ENCODE measurements at places on chromosomes 11 and 22. TPM values are rescaled to one million over a fixed set of nuclear protein-coding genes. Genes with fewer than 3 reads are reported as not detected.

- DNase-seq = peak; percentile 57
Measured at GRCh38 chr22:35638410-35638809, 9.8 kb upstream of the APOL6 start.

The OR51I2 gene
- polyA plus RNA-seq = 0.09 TPM

GRCh38 chr22:30969532-30970355, 679 bp downstream of the TUG1 start:
- DNase-seq = peak; percentile 38

The APOA5 gene
- polyA plus RNA-seq = not detected

- DNase-seq = no peak
Measured at GRCh38 chr22:24968066-24968561, 15.6 kb downstream of the KIAA1671 start.

DNA sequence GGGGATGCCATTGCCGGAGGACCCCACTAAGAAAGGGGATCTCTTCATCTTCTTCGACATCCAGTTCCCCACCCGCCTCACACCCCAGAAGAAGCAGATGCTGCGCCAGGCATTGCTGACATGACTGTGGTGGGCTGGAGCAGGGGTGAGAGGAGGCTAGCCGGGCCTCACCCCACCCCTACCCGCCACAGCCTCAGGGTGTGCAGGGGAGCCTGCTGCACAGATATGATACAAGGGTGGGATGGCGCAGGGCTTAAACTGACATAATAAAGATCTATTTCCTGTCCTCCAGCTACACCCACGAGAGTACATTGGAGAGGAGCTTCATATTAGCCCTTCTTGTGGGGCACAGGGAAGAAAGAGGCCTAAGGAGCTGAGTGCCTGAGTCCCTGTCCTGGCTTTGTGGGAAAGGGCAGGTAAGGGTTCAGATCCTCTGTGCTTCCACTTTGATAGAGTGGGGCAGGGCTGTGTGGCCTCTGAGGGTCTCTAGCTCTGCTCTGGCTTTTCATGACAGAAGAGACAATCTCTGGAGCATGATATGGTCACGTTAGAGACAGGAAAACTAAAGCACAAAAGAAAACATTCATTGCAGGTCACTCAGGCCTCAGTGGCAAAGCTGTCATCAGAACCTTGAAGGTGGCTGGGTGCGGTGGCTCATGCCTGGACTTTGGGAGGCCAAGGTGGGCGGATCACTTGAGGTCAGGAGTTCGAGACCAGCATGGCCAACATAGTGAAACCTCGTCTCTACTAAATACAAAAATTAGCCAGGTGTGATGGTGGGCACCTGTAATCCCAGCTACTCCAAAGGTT, 12.4 kb downstream of the UCP2 start:
- DNase-seq = no peak

DNA sequence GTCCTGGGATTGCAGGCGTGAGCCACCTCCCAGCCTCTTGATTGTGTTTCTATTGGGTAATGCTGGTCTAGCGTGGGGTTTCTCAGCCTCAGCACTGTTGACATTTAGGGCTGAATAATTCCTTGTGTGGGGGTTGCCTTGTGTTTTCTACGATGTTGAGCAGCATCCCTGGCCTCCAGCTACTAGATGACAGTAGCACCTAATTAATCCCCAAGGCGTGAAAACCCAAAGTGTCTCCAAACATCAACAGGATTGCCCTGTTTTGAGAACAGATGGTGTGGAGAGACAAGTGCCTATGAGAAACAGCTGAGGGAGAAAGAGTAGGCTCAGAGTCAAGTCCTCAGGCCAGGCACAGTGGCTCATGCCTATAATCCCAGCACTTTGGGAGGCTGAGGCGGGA, 67.2 kb downstream of the SGSM1 start:
- DNase-seq = no peak

DNA sequence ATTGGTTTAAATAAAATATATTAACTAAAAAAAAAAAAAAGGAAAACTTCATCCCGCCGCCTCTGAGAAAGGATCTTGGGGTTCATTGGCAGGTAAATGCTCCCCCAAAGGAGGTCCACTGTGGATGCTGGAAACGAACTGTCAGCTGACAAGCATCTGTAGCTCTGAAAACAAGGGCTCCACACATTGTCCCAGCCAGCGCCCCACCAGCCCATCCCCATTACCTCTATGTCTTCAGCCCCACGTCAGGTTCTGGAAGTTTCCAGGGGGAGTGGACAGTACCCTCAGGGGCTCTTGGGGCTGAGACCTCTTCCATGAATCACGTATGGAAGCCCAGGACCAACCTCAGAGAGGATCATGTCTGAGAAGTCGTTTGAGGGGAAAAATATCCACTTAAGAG, 66.4 kb upstream of the WNT7B start:
- no peak for DNase-seq

- no peak for DNase-seq
Measured at GRCh38 chr11:102398297-102398696, 51.3 kb downstream of the BIRC2 start.

DNA sequence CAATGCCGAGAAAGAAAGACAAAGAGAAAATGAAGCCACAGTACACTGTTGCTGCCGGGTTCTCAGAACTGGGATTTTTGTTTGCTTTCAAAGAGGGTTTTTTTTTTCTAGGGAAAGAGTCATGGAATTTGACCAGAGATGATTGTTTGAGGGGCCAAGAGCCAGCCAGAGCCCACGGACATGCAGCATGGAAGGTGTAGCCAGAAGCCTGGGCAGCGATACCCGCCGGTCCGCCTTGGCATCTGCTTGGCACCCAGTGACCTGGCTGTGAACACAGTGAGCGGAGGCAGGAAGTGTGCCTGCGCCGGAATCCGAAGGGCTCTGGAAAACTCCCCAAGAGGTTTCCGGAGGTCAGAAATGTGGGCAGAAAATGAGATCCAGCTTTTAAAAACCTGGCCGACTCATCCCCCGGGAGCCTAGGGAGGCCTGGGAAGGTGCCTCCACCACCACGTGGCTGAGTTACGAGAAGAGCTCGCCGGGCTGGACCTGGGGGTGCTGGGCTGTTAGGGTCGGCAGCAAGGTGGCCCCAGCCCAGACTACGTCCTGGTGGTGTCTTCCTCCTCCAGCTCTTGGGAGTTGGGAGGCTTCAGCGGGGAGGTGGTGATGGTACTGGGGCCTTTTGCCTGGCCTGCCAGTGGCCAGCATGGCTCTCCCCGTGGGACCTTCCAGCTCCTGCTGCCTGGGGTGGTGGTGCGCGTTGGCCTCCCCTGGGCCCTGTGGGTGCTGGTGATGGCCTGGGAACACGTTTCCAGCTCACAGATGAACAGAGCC, 61.6 kb upstream of the PPARA start:
- no peak for DNase-seq

DNA sequence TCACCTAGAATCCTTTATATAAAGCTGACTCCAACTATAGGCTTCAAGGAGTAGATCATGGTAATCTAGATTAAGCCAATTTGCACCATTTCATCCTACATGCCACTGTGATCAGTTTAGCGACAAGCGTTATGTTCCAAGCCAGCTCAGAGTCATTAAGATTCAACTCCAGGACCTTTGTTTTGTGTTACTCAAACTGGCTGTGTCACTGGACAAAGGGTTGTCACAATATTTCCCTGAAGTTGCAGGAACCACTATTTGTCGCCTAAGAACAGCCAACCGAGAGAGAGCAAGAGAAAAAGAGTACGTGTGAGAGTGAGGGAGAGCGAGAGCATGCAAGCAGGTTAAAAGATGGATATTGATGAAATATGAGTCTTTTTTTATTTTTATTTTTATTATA, 104.8 kb downstream of the USP35 start:
- DNase-seq = no peak

GRCh38 chr11:32307471-32307870, 127.9 kb downstream of the WT1 start:
- DNase-seq = no peak

The TRAF6 gene
- polyA plus RNA-seq = 17.2 TPM

The ABTB2 gene
- 8.0 TPM for polyA plus RNA-seq
